ENCODE measurements at places on chromosomes 16 and 17.

- DNase-seq: no peak
Measured at GRCh38 chr17:61209106-61209439, 190.6 kb upstream of the TBX2 start.

DNA sequence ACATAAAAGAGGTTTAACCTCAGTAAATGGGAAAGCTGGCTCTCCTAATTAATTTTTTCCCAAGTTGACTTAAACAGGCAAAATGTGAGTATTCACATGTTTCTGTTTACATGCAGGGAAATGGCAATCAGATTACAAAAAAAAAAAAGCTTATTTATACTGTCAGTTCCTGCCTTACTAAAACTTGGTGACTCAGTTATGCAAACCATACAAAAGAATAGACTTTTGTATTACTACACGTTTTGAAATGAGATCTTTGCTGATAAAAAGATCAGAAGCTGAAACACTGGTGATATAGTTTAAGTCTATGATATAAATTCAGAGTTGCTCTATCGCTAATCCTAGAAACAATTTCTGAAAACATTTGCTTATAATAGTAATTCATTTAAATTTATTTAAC is 9.4 kb upstream of the KCNJ2 start:
- no peak for DNase-seq

GRCh38 chr16:27439271-27440018 is 37.5 kb downstream of the IL21R start:
- DNase-seq: no peak

- peak; percentile 38 for DNase-seq
Measured at GRCh38 chr17:42275527-42276358, 448 bp downstream of the STAT5B start.

- no peak for DNase-seq
Measured at GRCh38 chr16:70437017-70437581, 1.8 kb downstream of the ST3GAL2 start.
